GM23248 (cell line): ENCODE measurements at places on chromosomes 5 and 9. TPM values are rescaled to one million over a fixed set of nuclear protein-coding genes. Genes with fewer than 3 reads are reported as not detected.

DNA sequence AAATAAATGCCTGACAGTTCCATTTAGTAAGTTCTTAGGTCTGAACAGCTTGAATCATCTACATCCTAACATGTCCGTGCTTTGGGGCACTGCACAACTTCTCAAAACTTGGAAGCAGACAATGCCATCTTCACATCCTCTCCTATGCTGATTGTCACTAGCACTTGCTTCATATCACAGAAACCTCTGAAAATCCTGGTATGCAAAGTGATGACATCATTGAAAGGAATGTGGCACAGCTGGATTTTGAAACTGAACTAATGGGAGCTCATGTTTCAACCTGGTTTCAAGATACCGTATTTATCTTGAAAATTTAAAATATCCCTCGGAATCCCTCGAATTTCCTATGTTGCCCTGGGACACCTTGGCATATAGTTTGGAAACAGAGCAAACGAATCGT, 490.2 kb upstream of the DAP start:
- H3K4me3 ChIP-seq, result no peak overlapping the region
- H3K36me3 ChIP-seq, result no peaks in the 10 kb centered on the region
- DNase-seq, result peak; percentile 26
- H3K27ac ChIP-seq, result no peak overlapping the region
- no peaks in the 10 kb centered on the region for H3K27me3 ChIP-seq
- no peaks in the 10 kb centered on the region for H3K4me1 ChIP-seq

GRCh38 chr5:181088289-181088688, 42.7 kb downstream of the OR2V1 start:
- no peak overlapping the region for H3K4me3 ChIP-seq
- no peak overlapping the region for H3K27ac ChIP-seq

GRCh38 chr5:146766013-146766412, 112.5 kb downstream of the PPP2R2B start:
- no peaks in the 10 kb centered on the region for H3K36me3 ChIP-seq
- no peak overlapping the region for H3K27ac ChIP-seq
- H3K4me1 ChIP-seq, result 0 out of 2 replicates have a peak, but pooled peaks cover 8% of the 10 kb centered on the region

GRCh38 chr5:53364061-53364460, 116.4 kb upstream of the FST start:
- peak overlapping the region; percentile 71 for H3K27ac ChIP-seq
- no peak overlapping the region for H3K4me3 ChIP-seq
- H3K27me3 ChIP-seq, result no peaks in the 10 kb centered on the region
- H3K4me1 ChIP-seq, result peaks cover 70% of the 10 kb centered on the region

GRCh38 chr5:178625679-178626483, 969 bp downstream of the CLK4 start:
- peaks cover 24% of the 10 kb centered on the region for H3K4me1 ChIP-seq
- peak overlapping the region; percentile 98 for H3K4me3 ChIP-seq
- peak; percentile 68 for DNase-seq
- H3K27me3 ChIP-seq, result no peaks in the 10 kb centered on the region

DNA sequence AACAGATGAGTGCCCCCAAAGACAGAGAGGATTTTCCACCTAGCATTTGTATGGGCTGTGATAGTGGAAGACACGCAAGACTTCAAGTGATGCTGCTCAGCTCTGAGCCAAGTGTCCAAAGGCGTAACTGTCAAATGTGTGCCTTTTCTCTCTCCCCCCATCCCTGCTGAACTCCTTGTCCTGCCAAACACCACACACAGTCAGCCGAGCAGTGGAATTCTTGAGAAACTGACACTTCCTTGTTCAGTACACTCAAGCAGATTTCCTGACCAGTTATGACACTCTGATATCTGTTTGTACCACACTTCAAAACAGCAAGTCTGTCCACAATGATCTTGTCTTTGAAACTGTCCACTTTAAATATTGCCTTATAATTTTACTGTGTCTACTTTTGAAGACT, 166.4 kb downstream of the PIK3R1 start:
- no peak overlapping the region for H3K4me3 ChIP-seq
- H3K27me3 ChIP-seq, result no peaks in the 10 kb centered on the region
- H3K4me1 ChIP-seq, result peaks cover 4% of the 10 kb centered on the region; the same call in 1 of the 2 replicates
- DNase-seq, result no peak
- no peak overlapping the region for H3K27ac ChIP-seq
- no peaks in the 10 kb centered on the region for H3K36me3 ChIP-seq

- no peak for DNase-seq
- 0 out of 2 replicates have a peak, but pooled peaks cover 3% of the 10 kb centered on the region for H3K4me1 ChIP-seq
- H3K27me3 ChIP-seq, result no peaks in the 10 kb centered on the region
Measured at GRCh38 chr5:73781107-73781768, 155.2 kb downstream of the ARHGEF28 start.

DNA sequence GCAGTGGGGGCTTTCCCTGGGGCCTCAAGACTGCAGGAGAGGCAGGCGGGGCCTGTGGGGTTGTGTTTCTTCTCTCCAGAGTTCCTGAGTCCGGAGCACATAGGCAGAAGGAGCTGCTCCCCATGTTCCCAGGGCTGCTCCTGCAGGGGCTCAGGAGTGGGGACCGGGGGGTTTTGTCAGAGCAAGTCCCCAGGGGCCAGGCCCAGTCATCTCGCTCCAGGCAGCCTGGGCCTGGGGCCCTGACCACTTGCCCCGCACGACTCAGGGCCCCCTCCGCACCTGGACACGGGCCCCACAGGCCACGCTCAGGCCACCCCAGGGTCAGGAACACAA, 22.0 kb upstream of the SLC6A19 start:
- no peak for DNase-seq
- no peak overlapping the region for H3K4me3 ChIP-seq
- H3K36me3 ChIP-seq, result no peaks in the 10 kb centered on the region
- peaks cover 6% of the 10 kb centered on the region for H3K27me3 ChIP-seq

DNA sequence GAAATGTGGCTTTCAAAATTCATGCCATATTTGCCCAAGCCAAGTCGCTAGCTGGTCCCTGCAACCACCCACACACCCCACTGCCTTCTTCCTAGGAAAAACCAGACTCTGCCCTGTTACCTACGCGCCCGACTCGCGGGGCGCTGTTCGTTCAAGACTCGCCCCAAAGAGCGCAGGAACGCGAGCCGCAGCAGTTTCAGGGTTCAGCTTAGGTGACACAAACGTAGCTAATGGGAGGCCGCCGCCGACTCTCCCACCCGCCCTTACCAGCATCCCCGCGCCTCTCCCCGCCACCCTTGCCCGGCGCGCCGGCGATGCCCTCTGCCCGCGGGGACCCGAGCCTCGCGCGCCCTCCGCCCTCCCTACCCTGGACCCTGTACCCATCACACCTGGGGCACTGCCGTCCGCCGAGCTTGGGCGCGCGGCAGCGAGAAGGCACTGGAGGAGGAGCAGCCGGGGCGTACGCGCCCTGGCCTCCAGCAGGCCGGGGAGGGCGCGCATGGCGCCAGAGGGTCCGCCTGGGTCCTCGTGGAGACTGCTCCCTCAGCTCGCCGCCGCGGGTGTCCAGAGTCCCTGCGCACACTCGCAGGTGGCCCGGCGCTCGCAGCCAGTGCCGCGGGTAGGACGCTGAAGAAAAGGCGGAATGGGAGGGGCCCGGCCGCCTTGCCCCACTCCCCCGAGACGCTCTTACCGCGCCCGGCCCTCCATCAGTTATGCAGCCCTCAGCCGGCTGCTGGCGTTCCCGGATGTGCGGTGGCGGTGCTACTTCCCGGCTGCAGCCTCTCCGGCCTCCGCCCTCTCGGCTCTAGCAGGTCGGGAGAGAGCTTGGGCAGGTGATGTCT, at the start of gene EMB:
EMB (minus strand) TSS at position 638 of the 842 bp plus-strand sequence; CDS start at position 501, 137 bp downstream.
- no peaks in the 10 kb centered on the region for H3K36me3 ChIP-seq
- no peaks in the 10 kb centered on the region for H3K4me1 ChIP-seq
- DNase-seq, result peak; percentile 2
- H3K4me3 ChIP-seq, result no peak within 1 kb of the TSS; the same call in 1 of the 2 replicates
- H3K27ac ChIP-seq, result no peak within 1 kb of the TSS
- H3K27me3 ChIP-seq, result peaks cover 5% of the 10 kb centered on the region; the same call in 1 of the 2 replicates

GRCh38 chr5:32526810-32527209, 58.5 kb upstream of the SUB1 start:
- H3K27ac ChIP-seq, result no peak overlapping the region
- H3K4me1 ChIP-seq, result peaks cover 9% of the 10 kb centered on the region
- peak; percentile 28 for DNase-seq
- H3K36me3 ChIP-seq, result no peaks in the 10 kb centered on the region
- H3K4me3 ChIP-seq, result no peak overlapping the region
- H3K27me3 ChIP-seq, result no peaks in the 10 kb centered on the region

DNA sequence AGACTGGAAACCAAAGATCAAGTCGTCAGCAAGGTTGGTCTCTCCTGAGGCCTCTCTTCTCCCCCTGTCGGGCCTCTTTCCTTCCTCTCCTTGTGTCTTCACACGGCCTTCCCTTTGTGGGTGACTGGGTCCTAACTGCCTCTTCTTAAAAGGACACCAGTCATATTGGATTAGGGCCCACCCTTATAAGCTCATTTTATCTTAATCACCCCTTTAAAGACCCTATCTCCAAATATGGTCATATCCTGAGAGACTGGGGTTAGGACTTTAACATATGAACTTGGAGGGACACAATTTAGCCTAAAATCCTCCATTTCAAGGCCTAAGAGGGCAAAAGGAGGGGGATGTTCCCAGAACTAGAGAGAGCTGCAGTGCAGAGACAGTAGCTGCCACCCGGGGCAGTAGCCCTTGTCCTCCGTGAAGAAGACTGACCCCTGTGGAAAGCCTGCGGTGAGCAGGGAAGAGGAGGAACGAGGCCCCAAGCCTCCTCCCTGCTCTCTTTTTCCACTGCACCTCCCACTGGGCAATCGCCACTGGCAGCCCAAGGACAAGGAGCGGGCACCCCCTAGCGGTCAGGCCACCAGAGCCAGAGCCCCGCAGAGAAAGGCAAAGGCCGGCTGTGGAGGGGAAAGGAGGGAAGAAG, 34.9 kb downstream of the CFAP90 start:
- H3K4me1 ChIP-seq, result no peaks in the 10 kb centered on the region
- peak; percentile 81 for DNase-seq
- H3K27me3 ChIP-seq, result 0 out of 2 replicates have a peak, but pooled peaks cover 3% of the 10 kb centered on the region
- no peak overlapping the region for H3K27ac ChIP-seq

GRCh38 chr9:137166380-137167229, 3.2 kb downstream of the LRRC26 start:
- no peak overlapping the region for H3K27ac ChIP-seq
- DNase-seq, result no peak
- H3K36me3 ChIP-seq, result no peaks in the 10 kb centered on the region
- H3K4me3 ChIP-seq, result no peak overlapping the region

DNA sequence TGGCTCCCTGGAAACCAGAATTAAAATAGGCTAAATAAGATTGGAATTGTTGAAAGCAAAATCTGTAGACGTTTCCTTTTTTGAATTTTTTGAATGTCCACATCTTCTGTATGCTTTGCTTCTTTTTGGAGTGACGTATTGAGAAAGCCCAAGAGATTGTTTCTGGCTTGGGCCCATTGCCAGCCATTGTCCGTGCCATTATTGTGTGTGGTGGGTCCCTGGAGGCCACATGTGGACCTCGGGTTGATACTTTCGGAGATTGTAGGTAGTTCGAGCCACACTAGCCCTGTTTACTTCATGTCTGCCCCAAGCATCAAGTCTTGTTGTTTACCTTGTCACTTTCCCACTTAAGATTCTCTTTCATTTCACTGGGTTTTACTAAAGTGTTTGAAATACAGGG, 106.0 kb downstream of the PALM2AKAP2 start:
- H3K4me1 ChIP-seq, result peaks cover 16% of the 10 kb centered on the region
- no peak for DNase-seq
- no peaks in the 10 kb centered on the region for H3K36me3 ChIP-seq
- no peaks in the 10 kb centered on the region for H3K27me3 ChIP-seq
- no peak overlapping the region for H3K4me3 ChIP-seq
- no peak overlapping the region; the same call in 1 of the 2 replicates for H3K27ac ChIP-seq

IFNK gene
- total RNA-seq, result not detected in 2 replicates

DMGDH gene
- 0.38 and 1.6 TPM in 2 replicates for total RNA-seq

CDH10 gene
- 1.6 and 5.7 TPM in 2 replicates for total RNA-seq

TPD52L3 gene
- total RNA-seq, result not detected in 2 replicates

EQTN gene
- not detected in 2 replicates for total RNA-seq

TICAM2 gene
- total RNA-seq, result 1.9 and 12.3 TPM in 2 replicates

CNOT8 gene
- total RNA-seq, result 73.6 and 91.8 TPM in 2 replicates

RGS14 gene
- total RNA-seq, result 4.3 and 6.4 TPM in 2 replicates

SLCO6A1 gene
- total RNA-seq, result not detected in 2 replicates

IFNB1 gene
- not detected in 2 replicates for total RNA-seq

KIF20A gene
- 26.0 and 27.3 TPM in 2 replicates for total RNA-seq

PCDHA1 gene
- not detected in 2 replicates for total RNA-seq

OR1N2 gene
- not detected in 2 replicates for total RNA-seq

MYOZ3 gene
- 0.13 and 0.32 TPM in 2 replicates for total RNA-seq

PCDHGA3 gene
- 7.5 and 7.6 TPM in 2 replicates for total RNA-seq

PAPPA gene
- 30.3 and 31.5 TPM in 2 replicates for total RNA-seq
